Caudate nucleus (tissue), 63 donors: ENCODE measurements at places on chromosomes 16 and 17.

DNA sequence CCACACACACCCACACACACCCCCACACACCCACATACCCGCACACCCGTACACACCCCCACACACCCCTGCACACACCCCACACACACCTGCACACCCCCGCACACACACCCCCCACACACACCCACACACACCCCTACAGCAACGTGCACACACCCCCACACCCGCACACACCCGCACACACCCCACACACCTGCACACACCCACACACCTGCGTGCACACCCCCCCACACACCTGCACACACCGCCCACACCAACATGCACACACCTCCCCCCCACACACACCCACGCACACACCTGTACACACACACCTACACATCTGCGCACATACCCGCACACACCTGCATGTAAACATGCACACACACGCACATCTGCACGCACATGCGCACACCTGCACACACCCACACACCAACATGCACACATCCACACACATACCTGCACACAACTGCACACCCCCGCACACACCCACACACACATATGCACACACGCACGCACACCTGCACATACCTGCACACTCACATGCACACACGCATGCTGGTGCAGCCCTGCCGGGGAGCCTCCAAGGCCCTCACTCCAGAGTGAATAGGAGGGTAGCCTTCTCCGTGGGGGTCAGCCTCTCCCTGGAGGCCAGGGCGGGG, 7.5 kb downstream of the ASPSCR1 start:
- DNase-seq, result no peak

DNA sequence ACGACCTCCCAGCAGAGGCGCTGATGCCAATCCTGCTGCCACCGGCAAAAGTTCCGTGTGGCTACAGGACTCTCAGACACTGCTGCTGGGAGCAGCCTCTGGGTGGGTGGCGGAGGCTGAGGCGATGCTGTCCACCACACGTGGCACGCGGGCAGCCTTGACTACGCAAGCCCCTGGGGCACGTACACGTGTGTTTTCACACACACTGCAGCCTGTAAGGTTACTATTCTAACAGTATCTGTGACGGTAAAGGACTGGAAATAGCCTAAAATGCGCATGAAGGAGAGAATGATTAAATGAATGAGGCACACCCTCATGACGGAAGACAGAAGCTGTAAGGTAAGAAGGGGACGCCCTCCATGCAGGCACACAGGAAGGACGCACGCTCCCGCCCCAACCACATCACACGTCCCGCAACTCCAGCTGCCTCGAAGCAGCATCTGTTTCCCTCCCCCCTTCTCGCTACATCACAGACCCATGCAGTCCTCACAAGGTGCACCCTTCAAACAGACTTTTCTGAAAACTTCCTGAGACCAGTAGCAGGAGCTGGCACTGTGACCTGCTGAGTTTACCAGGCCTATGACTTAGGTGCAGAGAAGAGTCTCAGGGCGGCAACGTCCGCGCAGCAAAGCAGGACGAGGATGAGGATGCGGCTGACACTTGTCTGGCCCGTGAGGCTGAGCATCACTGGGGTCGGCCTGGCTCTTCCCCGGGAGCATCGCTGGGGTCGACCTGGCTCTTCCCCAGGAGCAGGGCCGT, 28.7 kb upstream of the FASN start:
- no peak for DNase-seq

DNA sequence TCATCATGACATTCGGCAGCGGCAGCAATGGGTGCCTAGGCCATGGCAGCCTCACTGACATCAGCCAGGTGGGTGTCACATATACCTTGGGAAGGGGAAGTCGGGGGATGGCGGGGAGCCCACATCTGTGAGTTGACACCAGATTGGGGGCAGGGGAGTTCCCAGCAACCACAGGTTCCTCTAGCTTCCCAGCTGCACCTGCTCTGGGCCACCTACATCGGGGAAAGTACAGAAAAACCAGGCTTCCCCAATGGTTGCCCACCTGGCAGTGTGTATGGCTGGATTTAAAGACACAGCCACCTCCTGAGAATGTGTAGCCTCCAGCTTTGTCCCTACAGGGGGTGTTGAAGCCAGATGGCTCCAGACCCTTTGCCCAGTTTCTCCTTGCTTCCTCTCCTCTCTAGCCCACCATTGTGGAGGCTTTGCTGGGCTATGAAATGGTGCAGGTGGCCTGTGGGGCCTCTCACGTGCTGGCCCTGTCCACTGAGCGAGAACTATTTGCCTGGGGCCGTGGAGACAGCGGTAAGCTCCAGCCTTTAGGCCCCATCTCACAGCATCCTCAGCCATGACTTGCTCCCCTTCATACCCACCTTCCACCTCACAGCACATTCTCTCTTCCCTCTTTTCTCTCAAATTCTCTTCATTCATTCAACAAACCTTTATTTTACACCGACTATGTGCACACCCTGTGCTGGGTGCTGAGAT, 5.0 kb upstream of the TRAF4 start:
- no peak for DNase-seq

- DNase-seq, result no peak
These were observed at the start of gene TBX21 for GRCh38 chr17:47733047-47733673. TSS of gene TBX21 (plus strand) at chr17:47733236. CDS start at chr17:47733455, 219 bp downstream.

DNA sequence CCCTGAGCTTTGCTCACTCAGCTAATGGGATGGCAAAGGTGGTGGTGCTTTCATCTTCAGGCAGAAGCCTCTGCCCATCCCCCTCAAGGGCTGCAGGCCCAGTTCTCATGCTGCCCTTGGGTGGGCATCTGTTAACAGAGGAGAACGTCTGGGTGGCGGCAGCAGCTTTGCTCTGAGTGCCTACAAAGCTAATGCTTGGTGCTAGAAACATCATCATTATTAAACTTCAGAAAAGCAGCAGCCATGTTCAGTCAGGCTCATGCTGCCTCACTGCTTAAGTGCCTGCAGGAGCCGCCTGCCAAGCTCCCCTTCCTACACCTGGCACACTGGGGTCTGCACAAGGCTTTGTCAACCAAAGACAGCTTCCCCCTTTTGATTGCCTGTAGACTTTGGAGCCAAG, 5.7 kb upstream of the MAPK8IP3 start:
- DNase-seq, result no peak

DNA sequence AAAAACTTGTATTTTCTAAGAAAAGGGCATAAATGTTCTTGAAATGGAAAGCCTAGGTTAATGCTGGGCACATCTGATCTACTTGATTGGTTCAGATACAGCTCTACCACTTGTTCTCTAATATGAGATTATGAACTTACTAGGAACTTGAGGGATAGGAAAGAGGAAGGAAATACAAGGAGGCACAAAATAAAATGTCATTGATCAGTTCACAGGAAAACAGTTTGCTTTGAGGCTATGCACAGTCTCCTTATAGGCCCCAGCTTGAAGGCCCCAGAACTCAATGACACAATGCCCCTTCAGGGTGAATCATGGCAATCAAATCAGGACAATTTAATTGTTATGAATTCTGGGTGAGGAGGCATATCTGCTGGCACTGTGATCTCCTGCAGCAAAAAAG, 27.1 kb downstream of the NXPH3 start:
- DNase-seq, result no peak

- DNase-seq, result no peak
These were observed 874 bp downstream of the WWP2 start for GRCh38 chr16:69762814-69763598.
